ENCODE measurements at places on chromosomes 7 and 10.
A peak's percentile ranks its signal among the peaks of the same experiment; 100 is the strongest.

DNA sequence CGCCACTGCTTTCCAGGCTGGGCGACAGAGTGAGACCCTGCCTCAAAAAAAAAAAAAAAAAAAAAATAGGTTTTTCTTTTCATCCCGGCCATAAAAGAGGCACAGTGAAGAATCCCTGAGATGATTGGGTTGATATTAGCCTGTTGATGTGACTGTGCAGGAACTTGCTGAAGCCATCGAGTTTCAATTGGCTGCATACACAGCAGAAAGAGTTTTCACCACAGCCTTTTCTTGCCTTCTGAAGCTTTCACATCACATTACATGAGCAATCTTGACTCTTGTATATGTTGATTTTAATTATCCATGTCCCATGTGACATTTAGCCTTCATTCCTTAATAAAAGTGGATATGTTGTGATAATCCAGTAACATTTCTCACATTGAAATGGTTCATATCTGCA is 14.9 kb upstream of the PLXDC2 start:
- DNase-seq = no peak

DNA sequence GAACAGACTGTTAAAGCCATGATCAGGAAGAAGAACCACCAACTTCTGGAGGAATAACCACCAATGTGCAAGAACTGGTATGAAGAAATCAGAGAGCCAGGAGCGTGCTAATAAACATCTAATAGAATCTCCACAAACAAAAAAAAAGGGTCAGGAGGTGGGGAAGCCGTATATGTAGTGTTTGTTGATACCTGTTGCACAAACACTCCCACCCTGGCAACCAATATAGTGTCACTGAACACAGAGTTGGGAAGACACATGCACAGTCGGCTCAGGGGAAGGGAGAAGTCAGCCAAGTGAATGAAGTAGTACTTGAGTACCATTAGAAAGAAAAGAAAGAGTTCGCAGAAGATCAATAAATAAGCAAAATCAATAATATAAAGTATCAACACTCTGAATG is 400.1 kb downstream of the PARD3 start:
- no peak for DNase-seq

DNA sequence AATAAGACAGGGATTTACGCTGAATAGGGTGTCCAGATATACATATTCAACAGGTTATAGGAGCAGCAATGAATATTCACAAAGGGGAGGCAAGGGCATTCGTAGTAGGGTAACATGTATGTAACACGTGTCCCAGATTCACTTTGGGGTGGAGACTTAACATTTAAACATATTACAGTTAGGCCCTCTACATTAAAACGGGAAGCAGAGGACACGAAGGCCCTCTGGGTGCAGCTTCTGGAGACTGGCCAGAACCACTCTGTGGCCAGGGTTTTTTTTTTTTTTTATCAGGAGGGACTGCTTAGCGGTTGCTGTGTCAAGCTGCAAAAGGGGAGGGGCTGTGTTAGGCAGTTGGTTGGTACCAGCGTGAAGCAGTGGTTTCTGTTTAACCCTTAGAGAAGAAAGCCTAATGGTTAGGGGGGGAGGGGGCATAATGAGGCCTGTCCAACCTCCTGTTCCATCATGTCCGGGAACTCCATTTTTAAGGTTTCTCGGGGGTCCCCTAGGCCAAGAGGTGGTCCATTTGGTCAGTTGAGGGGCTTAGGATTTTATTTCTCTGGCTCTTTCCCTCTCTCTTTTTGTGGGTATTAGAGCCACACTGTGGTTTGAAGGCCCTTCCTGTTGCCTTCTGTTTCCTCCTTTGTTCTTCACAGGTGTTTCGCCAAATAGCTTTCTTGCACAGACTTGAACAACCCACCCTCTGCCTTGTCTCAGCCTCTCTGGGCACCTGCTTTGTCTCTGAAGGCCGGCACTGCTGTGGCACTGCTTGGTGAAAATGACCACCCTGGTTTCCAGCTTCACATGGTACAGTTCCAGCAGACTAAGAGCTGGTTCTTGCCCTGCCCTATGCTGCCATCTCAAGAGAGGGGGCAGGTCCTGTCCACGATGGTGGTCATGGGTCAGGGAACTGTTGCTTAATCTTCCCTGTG is 26.4 kb downstream of the PRF1 start:
- no peak for DNase-seq

DNA sequence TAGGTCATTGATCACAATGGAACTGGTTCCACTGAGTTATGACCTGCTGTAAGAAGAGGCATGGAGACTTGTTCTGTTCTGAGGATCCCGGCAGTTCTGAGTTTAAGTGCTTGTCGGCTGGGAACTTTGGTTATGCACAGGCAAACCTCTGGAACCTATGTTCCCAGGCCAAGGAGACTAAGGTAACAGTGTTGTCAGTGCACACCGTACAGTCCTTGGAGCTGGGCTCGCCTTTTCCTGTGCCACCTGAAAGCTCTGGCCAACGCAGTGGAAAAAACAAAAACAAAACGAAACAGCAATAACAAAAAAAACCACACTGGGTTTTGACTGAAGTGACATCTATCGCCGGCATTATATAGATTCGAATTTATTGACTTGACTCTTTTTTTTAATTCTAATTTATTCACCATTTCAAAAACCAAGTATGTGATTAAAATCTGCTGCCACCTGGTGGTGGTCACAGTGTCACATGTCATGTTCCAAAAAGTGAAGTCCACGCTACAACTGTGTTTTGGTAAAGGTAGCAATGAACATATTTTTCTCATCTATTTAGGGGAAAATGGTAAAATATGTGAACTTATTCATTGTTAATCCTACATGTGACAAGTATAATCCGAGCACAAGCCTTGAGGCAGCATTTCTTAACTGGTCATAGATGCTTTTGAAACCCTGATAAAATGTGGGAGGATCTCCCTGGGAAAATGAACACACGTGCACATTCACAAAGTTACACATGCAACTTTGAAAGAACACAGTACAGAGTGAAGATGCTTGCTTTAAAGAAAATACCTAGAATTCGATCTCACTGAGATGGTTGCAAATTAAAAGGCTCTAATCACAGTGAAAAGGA is 113.8 kb upstream of the PPP2R2D start:
- DNase-seq = peak; percentile 28

- DNase-seq = no peak
Measured at GRCh38 chr10:127090138-127090537, 106.3 kb downstream of the INSYN2A start.

- no peak for DNase-seq
Measured at GRCh38 chr7:80722616-80723195, 84.3 kb downstream of the CD36 start.

DNA sequence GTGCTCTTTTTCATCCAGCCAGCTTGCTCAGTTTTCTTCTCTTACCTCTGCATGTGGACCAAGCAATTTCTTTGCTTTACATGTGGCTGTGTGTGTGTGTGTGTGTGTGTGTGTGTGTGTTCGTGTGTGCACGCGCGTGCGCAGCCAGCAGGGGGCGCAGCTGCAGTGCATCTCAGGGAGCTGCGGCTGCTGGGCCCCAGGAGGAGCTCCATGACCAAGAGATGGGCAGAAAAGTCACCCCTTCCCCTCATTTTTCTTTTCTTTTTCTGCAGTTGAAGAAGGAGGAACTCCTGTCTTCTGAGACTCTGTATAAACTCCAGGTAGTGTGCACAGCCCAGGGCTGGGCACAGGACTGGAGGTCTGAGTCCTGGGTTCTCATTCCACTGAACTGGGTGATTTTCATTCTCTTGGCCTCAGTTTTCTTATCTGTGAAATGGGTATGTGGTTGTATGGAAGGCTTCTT is 41.8 kb downstream of the BLNK start:
- peak; percentile 73 for DNase-seq

DNA sequence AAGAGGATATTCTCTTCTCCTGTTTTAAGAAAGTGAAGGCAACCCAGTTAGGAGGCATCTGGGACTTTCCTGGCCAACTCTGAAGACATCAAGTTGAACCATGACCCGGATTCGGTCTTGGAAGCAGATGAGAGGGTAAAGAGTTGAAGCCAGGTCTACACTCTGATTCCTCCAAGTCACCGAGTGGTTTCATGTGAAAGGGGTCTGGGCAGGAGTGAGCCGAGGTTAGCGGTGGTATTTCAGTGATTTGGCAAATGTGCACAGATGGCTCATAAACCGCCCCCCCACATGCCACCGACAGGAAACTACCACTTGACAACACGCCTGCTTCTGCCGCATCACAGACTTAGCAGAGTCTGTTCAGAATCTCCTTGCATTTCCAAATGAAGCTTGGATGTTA is 11.4 kb upstream of the REPIN1 start:
- peak; percentile 45 for DNase-seq

DNA sequence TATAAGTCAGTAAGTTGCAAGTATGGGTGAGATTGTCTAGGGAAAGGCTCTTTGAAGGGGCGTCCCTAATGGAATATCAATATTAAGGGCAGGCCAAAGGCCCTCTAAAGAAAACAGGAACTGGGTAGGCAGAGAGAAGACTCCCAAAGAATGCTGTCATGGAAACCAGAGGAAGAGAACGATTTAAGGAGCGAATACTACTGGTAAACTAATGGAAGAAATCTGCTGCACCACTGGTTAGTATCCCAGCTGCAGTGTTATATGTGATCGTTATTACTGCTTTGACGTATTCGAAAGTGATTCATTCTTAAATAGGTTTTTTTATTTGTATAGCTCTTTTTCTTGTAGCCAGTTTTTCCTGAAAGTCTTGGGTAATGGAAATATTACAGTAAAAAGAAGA is 1.3 kb downstream of the CASP2 start:
- DNase-seq = no peak

DNA sequence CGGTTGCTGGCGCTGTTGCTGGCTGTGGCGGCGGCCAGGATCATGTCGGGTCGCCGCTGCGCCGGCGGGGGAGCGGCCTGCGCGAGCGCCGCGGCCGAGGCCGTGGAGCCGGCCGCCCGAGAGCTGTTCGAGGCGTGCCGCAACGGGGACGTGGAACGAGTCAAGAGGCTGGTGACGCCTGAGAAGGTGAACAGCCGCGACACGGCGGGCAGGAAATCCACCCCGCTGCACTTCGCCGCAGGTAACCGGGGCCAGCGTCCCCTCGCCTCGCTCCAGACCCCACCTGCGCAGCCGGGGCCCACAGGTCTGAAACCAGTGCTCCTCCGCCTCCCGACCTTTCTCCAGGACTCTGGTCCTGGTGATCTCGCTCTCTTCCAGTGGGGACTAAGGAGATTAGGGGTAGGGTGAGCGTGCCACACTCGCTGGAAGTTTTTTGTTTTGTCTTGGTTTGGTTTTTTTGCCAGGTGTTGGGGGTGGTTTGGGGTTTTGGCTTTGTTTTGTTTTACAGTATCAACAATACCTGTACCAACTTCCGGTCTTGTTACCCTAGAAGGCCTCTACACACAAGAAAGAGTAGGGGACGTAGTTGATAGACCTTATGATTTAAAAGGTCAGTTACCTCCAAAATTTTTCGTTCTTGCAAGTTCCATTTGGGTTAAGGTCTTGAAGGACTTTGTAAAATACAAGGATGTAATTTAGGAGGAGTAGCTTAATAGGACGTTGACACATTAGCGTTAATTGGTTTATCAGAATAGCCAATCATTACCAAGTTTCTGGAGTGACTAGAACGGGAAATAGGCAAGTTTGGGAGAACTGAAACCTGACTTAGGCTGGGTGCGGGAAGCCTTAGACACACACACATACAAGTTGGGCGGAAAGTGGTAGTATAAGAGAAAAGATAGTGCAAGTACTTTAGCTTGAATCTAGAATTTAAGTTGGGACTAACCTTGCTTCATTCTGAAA is 704 bp downstream of the TNKS2 start:
- DNase-seq = peak; percentile 22

DNA sequence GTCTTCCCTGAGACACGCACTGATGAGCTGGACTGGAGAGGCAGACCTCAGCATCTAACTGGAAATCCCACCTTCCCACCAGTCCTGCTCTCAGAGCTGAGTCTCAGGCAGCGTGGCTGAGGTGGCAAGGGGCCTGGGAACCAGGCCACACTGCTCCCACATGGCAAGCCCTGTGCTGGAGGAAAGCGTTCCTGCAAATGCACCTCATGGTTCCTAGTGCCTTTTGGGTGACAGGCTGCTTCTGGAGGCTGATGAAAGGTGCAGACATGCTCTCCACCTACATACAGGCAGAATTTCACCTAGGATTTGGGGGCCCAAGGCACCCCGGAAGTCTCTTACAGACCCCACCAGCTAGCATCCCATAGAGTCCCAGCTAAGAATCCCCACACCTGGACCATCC is 432.9 kb upstream of the FOXK1 start:
- DNase-seq = no peak

DNA sequence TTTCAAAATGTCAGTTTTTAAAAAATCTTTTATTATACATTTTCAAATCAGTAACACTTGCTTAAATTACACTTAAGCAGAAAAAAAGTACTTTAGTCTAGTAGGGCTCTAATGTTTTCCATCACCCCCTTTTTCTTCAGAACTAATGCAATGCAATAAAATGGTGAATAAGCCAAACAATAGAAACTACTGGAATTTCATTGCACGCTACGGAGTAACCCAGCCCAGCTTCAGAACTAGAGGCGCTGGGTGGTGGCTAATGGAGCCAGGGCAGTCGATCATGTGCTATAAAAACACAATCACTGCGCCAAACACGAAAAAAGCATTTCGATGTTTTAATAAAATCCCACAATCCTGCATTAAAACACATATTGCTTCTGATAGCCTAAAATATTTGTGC is 59.9 kb upstream of the ODAD2 start:
- no peak for DNase-seq

- DNase-seq = peak; percentile 68
Measured at GRCh38 chr10:132387764-132388210, 9.2 kb upstream of the PWWP2B start.

DNA sequence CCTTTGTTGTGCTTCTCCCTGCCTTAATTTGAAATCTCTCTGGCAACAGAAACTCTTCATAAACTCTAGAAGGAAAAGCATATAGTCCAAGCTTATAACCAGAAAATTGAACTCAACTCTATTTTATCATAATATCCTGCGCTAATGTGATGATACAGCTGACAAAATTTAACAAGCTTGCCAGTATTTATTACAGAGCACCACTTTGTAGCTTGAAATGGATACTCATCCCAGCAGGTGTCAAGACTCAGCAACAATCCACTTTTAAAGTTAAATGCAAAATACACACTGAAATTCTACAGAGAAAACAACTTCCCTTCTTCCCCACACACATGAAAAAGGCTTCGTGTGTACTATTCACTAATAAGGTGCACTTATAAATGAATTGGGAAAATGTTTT is 228.9 kb downstream of the AGMO start:
- DNase-seq = no peak

DNA sequence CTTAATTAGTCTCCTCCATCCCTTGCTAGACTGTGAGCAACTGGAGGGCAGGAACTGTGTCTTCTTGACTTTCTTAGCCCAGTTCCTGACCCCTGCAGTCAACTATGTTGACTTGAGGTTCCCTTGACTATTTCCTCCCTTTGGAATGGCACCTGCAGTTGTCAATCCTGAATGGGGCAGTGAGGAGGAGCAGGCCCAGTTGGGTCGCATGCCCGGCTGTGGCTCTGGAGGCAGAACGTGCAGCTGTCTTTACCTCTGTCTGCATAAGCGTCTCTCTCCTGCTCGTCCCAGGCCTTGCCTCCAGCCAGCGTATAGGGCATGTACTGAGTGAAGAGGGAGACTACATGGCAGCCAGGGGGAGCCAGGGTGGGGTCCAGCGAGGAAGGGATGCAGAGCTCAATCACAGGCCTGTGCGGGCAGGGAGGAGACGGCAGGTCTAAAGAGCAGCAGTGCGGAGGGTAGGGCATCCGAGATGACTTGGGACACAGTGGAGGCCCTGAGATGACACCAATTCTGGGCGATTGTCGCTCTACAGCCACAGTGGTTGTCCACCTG is 26.8 kb downstream of the PYROXD2 start:
- no peak for DNase-seq

Data from stimulated activated CD4-positive, alpha-beta T cell treated with anti-CD3 and anti-CD28 coated beads, Interleukin-2, amount 100 ng/mL, for 48 hours (primary cell).